Activated T-helper 1 cell treated with anti-CD3 and anti-CD28 coated beads, Interleukin-12 subunit alpha, Interleukin-12 subunit beta, Interleukin-2, Interleukin-4 antibody, amounts not matched to agents 30 ng/mL and 10 ng/mL and 1 ng/mL, durations not matched to agents 14 hours and 24 hours and 36 hours (primary cell): ENCODE measurements at places on chromosomes 11 and 22.

DNA sequence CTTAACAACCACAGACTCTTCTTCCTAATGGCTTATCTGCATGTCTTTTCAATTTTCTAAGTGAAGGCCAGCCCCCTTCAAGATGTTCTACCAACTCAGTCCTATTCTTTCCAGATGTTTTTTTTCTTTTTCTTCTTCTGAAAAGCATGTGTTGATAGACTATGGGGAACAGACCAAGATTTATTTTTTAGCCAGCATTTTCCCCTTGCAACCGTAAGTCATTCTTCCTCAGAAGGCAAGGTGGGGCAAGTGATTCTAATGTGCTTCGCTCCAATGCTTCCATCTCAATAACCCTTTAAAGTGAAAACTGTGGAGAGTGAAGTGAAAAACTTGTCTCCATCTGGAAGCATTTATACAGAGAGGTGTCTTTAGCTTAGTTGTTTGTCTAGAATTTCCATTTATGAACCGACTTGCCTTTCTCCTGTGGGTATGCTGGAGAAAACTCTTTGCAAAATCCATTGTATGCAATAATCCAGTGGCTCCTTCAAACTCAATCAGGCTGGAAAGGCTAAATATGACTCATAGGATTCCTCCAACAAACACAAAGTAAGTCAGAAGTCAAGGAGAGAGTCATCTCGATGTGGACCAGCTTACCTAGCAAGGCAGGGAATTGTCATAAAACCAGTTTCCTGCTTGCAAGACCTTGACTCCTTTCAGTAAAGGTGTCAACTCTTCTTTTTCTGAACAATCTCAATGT is 83.7 kb downstream of the MAML2 start:
- H3K4me1 ChIP-seq = peaks cover 74% of the 10 kb centered on the region
- no peak for DNase-seq
- H3K27me3 ChIP-seq = no peaks in the 10 kb centered on the region

DNA sequence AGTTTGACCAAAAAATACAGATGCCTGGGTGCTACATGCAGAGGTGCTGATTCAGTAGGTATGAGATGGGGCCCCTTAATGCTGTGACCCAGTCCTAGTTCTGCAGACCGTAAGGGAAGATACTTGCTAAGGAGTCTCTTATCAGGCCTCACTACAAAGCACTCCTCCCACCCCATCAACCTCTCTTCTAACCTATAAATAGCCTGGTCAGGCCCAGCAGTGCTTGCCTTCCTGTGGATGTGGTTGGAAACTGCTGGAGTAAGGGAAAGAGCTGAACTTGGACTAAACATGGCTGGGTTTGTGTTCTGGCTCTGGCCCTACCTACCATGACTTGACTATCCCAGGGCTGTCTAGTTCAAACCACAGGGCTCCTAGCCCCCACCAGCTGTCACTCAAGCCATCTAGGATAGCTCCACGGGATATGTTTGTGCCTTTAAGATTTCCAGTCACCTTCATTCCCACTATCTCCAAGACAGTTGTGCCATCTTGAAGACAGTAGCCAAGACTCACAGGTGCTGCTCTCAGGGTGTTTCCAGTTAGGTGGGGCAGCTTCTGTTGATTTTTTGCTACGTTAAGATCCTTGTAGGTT is 9.5 kb upstream of the DKK3 start:
- H3K4me1 ChIP-seq = no peaks in the 10 kb centered on the region
- DNase-seq = no peak
- no peak overlapping the region for H3K4me3 ChIP-seq
- no peak overlapping the region for H3K27ac ChIP-seq

DNA sequence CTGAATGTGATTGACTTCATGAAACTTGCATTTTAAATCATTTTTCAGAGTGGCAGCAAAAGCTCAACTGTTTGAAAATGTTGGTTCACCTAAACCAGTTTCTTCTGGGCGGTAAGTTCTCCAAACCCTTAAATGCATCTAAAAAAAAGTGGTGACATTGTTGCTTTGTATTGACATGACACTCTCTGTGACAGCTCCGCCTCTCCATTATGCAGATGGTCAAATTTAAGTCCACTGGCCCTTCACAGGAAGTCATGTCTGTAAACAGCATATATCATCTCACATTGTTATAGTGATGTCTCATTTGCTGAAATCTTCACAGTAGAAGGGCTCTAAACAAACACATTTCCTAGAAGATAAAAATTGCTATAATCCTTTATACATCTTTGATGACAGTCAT is 150.7 kb downstream of the PGR start:
- H3K27me3 ChIP-seq = no peaks in the 10 kb centered on the region
- no peaks in the 10 kb centered on the region for H3K4me1 ChIP-seq
- no peak for DNase-seq
- no peak overlapping the region for H3K27ac ChIP-seq
- no peaks in the 10 kb centered on the region for H3K36me3 ChIP-seq

GRCh38 chr22:48805516-48805915 is 1022.2 kb downstream of the BRD1 start:
- no peak overlapping the region for H3K4me3 ChIP-seq
- H3K36me3 ChIP-seq = no peaks in the 10 kb centered on the region
- no peak overlapping the region for H3K27ac ChIP-seq
- DNase-seq = no peak
- H3K4me1 ChIP-seq = no peaks in the 10 kb centered on the region

GRCh38 chr11:19820100-19820499 is 107.5 kb downstream of the NAV2 start:
- H3K4me3 ChIP-seq = no peak overlapping the region
- no peaks in the 10 kb centered on the region for H3K4me1 ChIP-seq
- H3K27ac ChIP-seq = no peak overlapping the region

- H3K27ac ChIP-seq = no peak overlapping the region
- H3K4me1 ChIP-seq = no peaks in the 10 kb centered on the region
- no peak overlapping the region for H3K4me3 ChIP-seq
- no peak for DNase-seq
- H3K27me3 ChIP-seq = no peaks in the 10 kb centered on the region
- H3K36me3 ChIP-seq = no peaks in the 10 kb centered on the region
Observed at GRCh38 chr11:70478166-70478890, 80.0 kb downstream of the CTTN start.

GRCh38 chr22:22691716-22692701 is 47.6 kb downstream of the GGTLC2 start:
- no peak overlapping the region for H3K4me3 ChIP-seq
- peaks cover 4% of the 10 kb centered on the region for H3K27me3 ChIP-seq
- no peaks in the 10 kb centered on the region for H3K36me3 ChIP-seq
- no peaks in the 10 kb centered on the region for H3K4me1 ChIP-seq

- no peak overlapping the region for H3K4me3 ChIP-seq
- no peak overlapping the region for H3K27ac ChIP-seq
- no peak for DNase-seq
- H3K4me1 ChIP-seq = peaks cover 13% of the 10 kb centered on the region
Observed at GRCh38 chr22:36839356-36840073, 21.3 kb upstream of the NCF4 start.
